Activated CD8-positive, alpha-beta memory T cell treated with anti-CD3 and anti-CD28 coated beads for 4 hours (primary cell): ENCODE measurements at places on chromosomes 2 and 18.

GRCh38 chr2:222033541-222033940 lies 265.3 kb downstream of the PAX3 start:
- DNase-seq, result no peak

DNA sequence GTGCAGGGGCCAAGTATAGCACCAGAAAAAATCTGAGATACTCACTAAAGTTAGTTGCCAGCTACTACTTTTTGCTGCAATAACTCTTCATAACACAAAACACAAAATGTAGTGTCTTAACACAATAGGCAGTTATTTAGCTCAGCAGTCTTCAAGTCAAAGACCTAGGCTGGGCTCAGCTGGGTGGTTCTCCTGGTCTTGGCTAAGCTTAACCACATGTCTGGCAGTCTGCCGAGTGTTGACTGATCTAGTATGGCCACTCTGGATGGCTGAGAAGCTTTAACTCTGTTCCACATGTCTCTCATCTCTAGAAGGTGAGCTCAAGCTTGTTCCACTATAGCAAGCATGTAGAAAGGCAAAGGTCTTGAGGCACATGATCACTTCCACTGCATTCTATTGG lies 451.6 kb downstream of the SOX11 start:
- DNase-seq, result no peak

GRCh38 chr2:112776113-112776512 lies 8.2 kb downstream of the IL1A start:
- no peak for DNase-seq

GRCh38 chr2:167510071-167510759 lies 621.9 kb downstream of the XIRP2 start:
- DNase-seq, result no peak

DNA sequence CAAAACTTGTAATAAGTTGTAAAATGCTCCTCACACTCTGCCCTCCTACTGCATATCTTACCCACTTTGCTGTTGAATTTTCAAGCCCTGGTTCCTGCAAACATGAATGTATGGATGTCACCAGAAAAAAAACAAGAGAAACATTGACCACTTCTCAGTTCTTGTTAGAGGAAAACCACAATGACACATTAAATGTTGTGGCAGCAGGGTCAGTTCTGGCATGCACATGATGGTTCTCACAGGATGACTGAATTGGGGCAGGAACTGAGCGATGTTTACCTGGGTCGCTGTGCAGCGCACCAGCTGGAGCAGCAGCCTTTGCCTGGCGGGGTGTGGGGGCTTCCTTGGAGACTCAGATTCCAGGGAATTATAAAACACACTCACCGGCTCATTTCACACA lies 14.0 kb upstream of the PRKCE start:
- no peak for DNase-seq

DNA sequence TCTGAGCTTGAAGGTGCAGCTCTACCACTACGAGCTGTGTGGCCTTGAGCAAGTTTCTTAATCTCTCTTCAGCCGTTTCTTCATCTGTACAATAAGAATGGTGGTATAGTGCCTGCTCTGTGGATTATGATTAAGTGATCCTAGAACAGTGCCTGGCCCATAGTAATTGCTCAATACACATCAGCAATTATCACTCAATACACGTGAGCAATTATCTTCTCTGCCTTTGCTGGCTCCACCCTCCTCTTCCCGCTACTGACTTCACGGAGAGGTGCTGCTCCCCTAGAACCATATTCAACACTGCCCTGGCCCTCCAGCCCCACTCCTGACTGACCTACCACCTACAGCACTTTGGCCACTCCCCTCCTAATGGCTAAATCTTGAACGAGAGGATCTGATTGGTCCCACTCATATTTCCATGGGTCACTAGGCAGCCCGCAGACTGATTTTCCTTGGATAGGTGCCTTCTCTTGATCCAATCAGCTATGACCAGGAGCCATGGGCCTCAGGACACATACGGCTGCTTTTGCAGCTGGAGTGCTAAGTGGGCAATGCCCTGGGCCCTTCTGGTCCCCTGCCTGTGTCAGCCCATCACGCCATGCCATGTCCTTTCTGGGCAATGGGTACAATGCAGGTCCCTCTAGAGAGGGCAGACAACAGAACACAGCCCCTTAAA lies 77.5 kb downstream of the STPG4 start:
- no peak for DNase-seq

- no peak for DNase-seq
These were observed 10.6 kb downstream of the TRABD2A start for GRCh38 chr2:84870306-84870705.

- DNase-seq, result no peak
These were observed 54.3 kb downstream of the DGKD start for GRCh38 chr2:233408366-233409285.

DNA sequence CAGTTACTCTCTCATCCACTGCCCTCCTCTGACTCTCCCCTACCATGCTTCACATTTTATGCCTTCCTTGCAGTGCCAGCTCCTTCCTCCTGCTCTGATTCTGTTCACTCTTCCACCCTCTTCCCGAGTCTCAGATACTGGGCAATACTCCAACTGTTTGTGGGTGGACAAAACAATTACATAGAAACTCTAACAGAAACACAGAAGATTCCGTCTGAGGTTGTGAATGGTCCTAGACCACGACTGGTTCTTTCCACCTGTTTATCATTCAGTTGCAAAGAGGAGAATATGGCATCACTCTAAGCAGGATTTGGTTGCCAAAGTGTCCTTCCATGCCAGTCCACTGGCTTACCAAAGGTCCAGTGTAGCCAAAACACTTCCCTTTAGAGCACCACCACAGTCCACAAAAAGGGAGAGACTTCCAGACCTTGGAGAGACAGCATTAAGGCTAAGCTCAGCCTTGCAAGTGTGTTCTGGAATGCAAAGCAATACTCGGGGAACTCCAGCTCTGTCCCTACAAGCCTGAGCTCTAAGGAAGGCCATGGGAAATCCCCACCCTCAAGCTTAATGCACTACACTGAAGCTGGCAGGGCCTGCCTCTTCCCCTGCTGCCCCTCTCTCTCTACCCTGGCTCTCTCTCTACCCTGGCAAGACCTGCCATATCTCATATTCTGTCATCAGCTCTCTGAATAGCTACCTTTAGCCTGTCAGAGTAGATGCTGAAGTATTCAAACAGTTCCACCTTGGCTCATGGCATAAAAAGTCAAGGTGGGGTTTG lies 33.6 kb upstream of the RND3 start:
- no peak for DNase-seq
